ENCODE measurements at places on chromosomes 5 and 9. TPM values are rescaled to one million over a fixed set of nuclear protein-coding genes. Genes with fewer than 3 reads are reported as not detected.

GRCh38 chr5:142754031-142754430 lies 16.1 kb upstream of the ARHGAP26 start:
- no peak for DNase-seq

DNA sequence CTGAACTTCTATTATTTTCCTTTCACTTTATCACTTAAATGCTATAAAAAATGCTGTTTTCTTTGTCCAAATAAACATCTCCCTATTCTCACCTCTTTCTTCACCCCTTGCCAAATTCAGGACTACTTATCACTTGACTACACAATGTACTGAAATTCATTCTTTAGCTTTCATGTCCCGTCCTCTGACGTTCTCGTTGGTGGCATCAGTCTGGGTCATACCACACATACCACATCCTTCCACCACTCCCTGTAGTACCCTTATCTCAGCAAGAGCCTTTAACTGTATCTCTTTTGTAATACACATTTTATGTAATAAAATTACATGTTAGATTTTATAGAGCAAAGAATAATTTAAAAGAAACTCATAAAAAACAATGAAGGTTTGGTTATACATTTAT lies 231.1 kb upstream of the PAPPA start:
- DNase-seq, result no peak

GRCh38 chr5:143474616-143475015 lies 71.1 kb upstream of the NR3C1 start:
- no peak for DNase-seq

GRCh38 chr9:128409450-128409849 lies 11.2 kb upstream of the CERCAM start:
- no peak for DNase-seq

DNA sequence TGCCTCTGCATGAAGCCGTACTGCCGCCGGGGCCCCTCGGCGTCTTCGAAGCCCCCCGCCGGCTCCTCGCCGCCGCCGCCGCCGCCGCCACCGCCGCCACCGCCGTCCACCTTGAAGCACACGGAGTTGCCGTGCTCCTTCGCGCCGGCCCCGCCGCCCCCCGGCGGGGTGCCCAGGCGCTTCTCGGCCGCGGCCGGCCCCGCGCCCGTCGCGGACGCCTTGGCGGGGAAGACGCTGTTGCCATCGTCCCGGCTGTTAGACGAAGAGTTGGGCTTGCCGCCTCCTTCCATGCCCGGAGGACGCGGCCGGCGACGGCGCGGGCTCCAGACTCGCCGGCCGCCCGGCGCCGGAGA lies 400 bp downstream of the HCN1 start:
- no peak for DNase-seq

DNA sequence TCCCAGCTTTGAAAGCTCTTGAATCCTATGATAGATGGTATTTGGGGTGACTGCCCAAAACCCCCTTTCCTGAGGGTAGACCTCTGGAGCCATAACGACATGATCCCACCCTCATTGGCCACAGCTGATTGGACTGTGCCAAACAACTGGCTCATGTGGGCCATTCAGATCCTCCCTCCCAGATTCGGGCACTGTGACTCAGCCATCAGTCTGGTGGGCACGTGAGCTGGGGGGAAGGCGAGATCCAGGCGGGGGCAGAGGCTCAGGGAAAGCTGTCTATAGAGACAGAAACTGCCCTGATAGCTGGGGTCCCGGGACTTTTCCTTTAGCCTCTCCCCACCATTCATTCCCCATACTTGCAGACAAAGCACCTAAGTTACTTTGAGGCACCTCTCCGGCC lies 15.1 kb upstream of the NCS1 start:
- no peak for DNase-seq

DNA sequence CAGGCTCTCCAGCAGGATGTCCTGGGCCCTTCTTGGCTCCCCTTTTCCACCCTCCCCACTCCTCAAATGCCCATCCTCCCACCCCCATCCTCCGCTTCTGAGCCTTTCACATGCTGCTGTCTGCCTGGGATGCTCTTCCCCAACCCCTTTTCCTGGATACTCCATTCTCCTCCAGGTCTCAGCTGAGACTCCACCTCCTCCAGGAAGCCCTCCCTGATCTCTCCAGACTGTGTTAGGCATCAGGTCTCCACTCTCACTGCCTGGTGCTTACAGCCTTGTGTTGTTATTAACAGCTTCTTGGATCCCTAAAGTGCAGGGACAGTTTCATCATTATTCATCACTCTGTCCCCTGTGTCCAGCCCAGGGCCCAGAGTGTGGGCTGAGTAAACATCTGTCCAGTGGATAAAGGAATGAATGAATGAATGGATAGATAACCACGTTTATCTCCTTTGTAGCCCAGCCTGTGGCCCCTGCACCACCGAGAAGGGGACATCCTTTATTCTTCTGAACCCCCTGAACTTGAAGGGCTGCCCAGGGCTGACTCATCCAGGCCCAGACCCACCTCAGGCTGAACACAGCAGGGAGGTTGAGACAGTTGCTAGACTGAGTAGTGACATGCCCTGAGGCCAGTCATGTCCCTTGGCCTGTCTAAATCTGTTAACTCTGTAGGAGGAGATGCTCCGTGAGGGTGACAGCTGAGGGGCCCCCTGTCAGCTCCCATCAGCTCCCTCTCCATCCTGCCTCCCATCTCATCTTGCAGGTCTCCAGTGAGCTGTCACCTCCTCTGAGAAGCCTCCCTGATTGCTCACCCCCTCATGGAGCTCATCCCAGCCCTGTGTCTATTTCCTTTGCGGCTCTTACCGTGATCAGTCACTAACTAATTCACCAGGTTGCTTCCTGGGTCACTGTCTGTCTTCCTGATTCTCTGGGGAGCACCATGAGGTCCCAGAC lies 14.6 kb upstream of the LAMC3 start:
- DNase-seq, result no peak

DNA sequence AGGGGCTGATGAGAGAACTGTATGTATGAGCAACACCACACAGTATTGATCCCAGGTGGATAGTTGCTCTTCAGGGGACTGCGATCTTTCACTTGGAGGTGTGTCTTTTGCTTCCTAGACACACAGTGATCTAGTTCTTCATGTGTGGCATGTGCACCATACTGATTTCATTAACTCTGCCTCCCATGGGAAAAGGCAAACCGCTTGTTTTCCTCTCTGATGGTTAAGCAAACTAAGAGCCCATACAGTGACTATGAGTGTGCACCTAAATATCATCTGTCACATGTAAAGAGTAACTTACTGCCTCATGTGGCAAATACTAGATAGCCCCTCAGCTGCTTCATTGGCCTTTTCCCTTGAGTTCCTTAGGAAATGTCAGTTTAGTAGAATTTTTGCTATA lies 147.3 kb downstream of the TLE4 start:
- DNase-seq, result no peak

DNA sequence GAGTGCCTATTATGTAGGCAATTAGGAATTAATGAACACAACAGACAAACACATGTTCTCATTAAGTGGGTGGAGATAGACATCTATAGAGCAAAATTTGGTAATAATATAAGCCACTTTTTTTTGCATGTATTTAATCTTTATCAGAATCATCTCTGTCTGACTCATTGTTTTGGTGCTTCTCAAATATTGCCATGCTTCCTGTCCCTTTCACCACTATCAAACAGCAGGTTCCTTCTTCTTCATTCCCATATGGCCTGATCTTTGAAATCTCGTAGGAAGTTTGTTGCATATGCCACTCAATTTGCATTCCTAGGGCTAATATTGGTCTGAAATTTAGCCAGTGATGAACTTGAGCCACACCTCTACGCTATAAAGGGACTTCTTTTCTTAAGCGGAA lies 128.9 kb upstream of the SPEF2 start:
- no peak for DNase-seq

DNA sequence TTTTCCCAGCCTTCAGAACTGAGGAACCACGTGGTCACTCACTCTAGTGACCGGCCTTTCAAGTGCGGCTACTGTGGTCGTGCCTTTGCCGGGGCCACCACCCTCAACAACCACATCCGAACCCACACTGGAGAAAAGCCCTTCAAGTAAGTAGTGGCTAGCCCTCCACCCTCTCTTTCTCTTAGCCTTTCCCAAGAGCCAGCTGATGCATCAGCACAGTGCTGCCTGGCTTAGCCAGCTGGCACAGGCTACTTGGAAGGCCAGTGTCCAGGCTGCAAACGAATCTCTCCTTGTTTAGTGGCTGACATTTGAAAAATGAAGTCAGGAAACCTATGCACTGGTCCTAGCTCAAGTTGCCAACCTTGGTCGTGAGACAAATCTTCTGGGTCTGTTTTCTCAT lies 91.1 kb downstream of the PRDM6 start:
- DNase-seq, result no peak

- DNase-seq, result no peak
Observed at GRCh38 chr5:7565559-7565958, 169.6 kb downstream of the ADCY2 start.

DNA sequence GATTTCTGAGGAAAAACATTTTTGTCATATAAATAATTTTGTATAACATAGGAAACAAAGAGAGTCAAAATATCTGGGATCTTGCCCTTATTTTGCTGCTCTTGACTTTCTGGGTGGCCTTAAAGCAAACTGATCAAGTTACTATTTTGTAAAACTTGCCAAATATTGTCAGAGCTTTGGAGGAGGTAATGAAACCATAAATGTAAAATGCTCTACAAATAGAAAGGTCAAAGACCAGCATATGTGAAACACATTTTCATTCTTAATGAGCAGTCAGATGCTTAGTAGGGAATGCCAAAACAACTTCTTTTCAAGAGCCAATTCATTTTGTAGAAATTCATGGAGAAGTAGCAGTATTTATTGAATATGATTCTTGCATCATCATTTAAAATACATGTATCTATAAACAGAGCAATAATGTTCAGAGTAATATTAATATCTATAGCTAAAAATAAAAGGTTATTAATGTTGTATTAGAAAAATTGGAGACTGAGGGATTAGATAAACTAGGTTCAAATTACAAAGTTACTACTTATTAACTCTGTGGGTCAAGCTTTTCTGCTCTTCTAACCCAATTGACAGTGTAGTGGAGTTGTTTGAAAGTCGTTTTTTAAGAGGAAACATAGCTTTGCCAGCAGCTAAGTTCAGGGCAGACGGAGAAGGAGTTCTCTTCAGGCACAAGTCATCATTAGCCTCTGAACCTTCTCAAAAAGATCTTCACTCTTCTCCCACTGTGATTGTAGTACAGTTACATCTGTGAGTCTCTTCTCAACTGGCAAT lies 2053.1 kb downstream of the EFNA5 start:
- no peak for DNase-seq

GRCh38 chr5:157502143-157502647 lies 42.2 kb downstream of the NIPAL4 start:
- DNase-seq, result no peak

GRCh38 chr9:123349691-123350480 lies 6.1 kb upstream of the CRB2 start:
- peak; percentile 66 for DNase-seq

DNA sequence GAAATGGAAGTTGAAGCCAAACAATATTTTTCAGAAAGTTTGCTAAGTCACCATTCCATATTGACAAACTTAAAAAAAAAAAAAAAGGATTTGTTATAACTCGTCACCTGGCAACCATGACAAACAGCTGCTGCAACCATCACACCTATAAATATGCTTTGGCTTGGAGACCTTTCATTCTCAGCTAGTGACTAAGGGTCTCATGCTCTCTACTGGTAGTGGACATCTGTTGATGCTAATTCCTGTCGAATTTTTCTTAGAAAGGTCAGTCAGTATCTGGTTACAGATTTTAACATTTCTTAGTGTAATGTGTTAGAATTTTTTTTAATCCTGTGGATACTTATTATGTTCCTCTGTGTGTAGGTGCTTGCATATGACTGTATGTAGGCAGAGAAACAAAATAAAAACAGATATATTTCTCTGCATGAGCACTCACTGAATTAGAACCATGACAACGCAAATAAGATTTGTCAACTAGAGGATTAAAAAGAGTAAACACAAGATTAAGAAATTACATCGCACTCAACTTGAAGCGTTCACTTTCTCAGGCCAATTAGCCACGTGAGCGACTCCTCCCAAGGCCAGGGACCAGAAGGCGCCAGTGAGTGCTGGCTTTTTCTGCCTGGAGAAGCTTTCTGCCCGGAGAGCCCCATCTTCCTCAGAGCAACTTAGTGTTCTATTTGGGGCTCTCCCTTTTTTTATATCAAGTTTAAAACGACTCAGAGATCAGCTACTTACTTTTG lies 27.0 kb upstream of the ZNF622 start:
- DNase-seq, result no peak

GRCh38 chr5:172659909-172660628 lies 19.0 kb downstream of the NEURL1B start:
- DNase-seq, result peak; percentile 91

DNA sequence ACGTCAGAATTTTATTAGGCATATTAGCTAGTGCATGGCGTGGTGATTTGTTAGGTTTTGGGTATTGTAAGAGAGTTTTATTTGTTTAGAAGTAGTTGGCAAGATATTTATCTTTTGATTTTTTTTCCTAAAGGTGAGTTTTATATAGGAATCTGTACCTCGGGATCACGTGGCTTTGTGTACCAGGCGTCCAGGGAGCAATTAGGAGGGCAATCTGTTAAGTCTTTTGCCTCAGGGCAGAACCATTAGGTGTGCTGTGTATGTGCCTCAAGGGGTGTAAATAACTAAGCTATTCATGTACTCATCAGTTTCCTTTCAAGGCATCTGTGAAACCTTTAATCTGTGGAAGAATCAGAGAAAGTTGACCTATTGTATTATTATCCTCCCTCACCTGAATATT lies 39.4 kb downstream of the ZSWIM6 start:
- no peak for DNase-seq

DNA sequence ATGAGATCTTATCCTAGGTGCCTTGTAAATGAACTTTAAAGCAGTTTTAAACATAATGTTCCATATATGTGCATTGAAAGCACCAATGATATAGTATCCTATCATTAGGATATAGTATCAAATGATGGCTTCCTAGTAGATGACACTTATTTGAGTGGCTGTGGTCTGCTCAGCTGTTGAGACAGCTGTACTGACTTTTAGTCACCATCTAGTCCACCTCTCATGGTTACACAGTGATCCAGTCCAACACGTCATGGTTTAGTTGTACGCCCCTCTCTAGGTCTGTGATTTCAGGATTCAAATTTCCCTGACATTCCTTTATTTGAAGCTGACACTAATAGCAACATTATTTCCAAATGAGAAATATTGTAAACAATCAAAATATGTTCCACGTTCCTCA lies 127.3 kb upstream of the TUT7 start:
- no peak for DNase-seq

The NUTM2F gene
- total RNA-seq, result not detected

The SLC36A2 gene
- not detected for total RNA-seq

The ANKRD55 gene
- 0.34 TPM for total RNA-seq

The IDNK gene
- 7.8 TPM for total RNA-seq

The PDE6A gene
- total RNA-seq, result not detected

The HRCT1 gene
- total RNA-seq, result 7.2 TPM

The SPINK7 gene
- not detected for total RNA-seq

The IL11RA gene
- total RNA-seq, result 19.4 TPM

The PRRT1B gene
- not detected for total RNA-seq

The AFAP1L1 gene
- 8.4 TPM for total RNA-seq

The FBXO10 gene
- 7.5 TPM for total RNA-seq

The ZNF462 gene
- total RNA-seq, result 74.8 TPM

The IL9 gene
- not detected for total RNA-seq

The TSSK1B gene
- total RNA-seq, result 2.1 TPM

All from ureter (tissue), 1 donor.